ENCODE measurements at places on chromosomes 11 and 22.

DNA sequence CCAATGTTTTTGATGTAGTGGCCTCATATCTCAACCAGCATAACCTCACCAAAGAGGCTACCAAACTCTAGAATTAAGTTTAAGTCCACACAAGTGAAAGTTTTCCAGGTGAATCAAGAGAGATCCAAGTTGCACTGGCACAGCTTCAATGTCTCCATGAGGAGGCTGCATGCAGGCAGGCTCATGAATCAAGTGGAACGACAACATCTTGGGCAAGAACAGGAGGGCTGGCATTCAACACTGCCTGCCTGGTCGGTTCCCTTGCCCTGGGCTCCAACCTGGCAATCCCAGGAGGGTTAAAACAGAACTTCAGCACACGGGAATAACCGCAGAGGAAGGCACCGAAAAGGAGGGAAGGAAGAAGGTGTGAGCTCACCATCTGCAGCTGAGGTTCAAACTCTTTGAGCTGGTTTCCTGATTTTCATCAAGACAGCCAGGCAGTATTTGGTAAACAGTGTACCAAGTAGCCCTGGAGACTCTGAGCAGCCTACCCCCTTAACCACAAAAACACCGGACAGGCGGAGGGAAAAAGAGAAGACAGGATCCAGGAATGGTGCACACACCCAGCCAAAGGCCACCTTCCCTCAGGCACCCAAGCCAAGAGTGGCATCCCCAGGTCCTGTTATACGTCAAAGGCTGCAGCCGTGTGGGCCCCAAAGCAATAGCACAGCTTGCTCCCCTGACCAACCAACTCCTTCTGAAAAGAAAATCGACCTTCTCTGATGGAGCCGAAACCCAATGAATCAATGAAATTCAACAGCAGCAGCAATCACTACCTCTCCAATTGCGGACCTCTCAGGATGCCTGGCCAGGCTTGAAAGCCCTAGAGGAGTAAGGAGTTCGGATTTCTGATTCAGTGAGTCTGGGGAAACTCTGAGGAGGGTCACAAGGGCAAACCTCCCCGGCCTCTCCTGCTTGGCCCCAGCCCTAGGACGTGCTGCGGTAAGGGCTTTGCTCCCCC is 1.3 kb downstream of the PACSIN2 start:
- no peak for DNase-seq

DNA sequence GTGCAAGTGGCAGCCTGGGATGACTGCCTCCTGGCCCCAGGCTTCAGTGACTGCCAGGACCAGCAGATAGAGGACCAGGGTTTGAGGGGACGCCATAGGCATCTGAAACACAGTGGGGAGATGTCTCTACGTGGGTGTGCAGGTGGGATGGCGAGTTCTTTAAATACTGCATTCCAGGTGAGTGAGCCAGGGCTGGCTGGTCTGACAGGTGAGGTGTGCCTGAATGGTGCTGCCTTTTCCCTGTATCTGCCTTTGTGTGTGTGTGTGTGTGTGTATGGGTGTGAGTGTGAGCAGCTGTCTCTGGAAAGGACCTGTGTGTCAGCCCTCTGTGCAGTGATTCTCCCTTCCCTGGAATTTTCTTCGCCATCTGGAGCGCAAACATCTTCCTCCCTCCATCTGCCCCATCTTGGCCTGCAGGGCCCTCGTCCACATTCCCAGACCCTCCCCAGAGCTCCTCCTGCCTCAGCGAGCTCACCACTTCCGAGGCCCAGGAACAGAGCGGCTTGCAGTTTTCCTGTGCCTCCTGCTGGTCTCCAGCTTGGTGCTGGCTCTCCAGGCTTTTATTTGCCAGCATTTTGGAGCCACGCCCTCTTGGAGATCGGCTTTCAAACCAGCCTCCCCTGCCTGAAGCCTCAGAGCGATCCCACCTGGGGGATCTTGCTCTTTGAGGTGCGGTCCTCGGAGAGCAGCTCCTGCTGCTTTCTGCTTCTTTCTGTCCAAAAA is at the start of gene GPHA2:
Gene GPHA2, minus strand, starts transcription at position 535 of the 723 bp plus-strand sequence. Its CDS starts 433 bp downstream, at position 102.
- DNase-seq = no peak

GRCh38 chr22:37669586-37669985 is 5.8 kb upstream of the LGALS1 start:
- DNase-seq = no peak

DNA sequence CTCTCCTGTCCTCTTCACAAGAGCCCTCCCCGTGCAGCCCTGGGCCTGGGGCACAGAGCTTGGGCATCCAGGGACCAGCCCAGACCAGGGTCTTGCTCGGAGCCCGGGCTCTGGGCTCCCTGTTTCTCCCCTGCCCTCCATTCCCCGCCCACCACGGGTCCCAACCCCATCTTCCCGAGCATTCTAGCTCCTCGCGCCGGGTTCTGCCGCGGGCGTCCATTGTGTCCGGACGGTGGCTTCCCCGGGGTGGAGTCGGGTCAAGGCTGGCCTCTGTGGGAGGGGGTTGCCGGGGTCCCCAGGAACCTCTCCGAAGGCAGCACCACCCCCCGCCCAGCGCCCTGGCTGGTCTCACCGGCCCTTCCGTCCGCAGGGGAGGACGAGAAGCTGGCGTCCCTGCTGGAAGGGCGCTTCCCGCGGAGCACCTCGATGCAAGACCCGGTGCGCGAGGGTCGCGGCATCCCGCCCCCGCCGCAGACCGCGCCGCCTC is 18.1 kb upstream of the ACR start:
- no peak for DNase-seq

DNA sequence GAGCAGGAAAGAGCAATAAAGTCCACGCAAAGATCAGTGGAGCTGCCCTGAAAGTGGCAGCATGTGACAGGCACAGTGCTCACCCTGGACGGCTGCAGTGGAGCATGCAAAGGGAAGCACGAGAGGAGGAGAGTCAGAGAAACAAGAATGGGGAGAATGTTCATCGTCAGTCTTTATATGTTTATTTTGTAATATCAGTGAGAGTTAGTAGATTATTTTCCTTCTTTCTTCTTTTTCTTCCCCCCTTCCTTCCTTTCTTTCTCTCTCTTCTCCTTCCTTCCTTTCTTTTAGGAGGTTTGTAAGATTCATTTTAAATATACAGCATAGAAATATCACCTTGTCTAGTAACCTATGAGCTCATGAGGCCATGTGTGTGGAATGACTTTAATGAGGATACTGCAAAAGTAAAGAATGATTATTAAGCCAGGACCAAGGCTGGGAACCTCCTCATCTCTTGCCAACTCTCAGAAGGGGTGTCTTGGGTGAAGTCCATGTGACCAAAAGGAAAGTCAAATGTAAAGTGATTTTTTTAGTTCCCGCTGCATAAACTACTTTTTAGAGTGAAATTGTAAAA is 321.1 kb downstream of the AASDHPPT start:
- DNase-seq = no peak

DNA sequence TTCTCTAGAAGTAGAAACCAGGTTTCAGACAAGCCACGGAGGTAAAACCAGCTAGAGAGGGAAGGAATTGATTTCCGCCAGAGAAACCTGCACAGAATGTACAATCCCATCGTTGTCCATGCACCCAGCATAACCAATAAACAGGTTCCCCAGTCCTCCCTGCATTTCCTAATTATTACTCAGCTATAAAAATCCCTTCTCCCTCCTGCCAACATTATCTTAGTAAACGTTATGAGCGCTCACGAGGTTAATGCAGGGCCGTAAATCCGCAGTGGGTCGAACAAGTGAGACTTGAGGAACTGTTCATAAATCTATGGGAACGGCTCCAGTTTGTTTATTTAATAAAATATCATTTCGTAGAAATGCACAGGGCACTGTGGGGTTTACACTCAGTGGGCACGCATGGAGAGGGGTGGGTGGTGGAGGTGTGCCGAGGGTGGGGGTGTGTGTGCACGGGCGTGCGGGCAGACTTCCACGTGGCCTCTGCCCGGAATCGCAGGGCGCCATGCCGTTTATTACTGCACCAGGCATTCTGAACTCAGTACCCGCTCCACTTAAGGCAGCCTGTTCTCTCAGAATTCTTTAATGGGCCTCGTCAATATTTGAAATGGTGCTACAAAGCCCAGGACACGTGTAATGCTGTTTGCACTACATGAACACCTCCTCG is 257.3 kb downstream of the MIAT start:
- DNase-seq = no peak

DNA sequence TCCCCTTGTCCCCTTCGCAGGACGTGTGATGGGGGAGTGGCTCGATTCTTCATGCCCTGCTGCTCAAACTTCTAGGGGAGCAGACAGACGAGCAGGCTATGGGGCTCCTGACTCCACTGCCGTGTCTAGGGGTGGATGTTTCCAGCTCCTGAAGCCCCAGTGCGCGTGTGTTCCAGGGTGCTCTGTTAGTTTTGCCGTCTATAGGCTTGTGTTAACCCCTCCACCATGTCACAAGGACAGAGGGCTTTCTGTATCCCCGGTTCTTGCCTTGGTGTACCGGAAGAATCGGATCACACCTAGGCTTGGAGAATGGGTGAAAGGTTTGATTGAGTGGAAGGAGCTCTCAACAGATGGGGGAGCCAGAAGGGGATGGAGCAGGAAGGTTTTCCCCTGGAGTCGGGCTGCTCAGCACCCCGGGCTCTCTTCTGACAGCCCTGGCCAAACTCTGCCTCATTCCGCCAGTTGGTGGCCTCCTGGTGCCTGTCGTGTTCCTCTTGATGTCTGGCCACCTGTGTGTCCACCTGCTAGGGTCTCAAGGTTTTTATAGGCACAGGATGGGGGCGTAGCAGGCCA is 810.7 kb downstream of the BRD1 start:
- no peak for DNase-seq

- DNase-seq = no peak
Observed at GRCh38 chr11:74321487-74322188, 10.2 kb upstream of the P4HA3 start.

DNA sequence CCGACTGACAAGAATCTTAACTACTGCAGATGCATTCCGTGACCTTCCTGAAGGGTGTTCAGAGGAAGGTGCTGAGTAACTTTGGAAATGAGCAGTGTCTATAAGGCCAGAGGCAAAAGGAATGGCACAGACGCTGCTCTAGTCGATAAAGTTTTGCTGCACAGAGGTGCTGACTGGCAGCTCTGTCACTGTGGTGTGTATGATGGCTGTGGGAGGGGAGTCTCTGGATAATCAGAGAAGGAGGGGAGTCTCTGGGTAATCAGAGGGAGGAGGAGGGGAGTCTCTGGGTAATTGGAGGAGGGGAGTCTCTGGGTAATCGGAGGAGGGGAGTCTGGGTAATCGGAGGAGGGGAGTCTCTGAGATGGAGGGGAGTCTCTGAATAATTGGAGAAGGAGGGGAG is 18.4 kb downstream of the PTDSS2 start:
- DNase-seq = no peak

- DNase-seq = peak; percentile 20
Observed at GRCh38 chr22:38513063-38513462, 7.0 kb upstream of the DDX17 start.

- no peak for DNase-seq
Observed at GRCh38 chr11:69537855-69538640, 56.6 kb downstream of the LINC01488 start.

- no peak for DNase-seq
Observed at GRCh38 chr11:19392847-19393518, 152.2 kb upstream of the E2F8 start.

Data from GM19239 (cell line).